ENCODE measurements at places on chromosomes 12 and 14.

DNA sequence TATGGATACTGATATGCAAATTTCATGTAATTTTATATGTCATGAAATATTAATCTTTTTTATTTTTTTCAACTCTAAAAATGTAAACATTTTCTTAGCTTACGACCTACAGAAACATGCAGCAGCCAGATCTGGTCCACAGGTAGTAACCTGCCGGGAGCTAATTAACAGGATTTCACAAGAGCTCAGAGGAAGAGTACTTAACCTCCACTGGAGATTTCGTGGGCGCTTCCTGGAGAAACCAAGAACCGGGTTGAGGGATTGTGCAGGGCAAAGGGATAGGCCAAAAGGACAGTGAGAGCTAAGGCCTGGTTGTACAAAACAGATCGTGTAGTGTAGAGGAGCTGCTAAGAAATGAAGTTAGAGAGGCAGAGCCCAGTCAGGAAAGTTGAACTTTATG is 315.7 kb downstream of the PAWR start:
- peak; percentile 67 for DNase-seq

DNA sequence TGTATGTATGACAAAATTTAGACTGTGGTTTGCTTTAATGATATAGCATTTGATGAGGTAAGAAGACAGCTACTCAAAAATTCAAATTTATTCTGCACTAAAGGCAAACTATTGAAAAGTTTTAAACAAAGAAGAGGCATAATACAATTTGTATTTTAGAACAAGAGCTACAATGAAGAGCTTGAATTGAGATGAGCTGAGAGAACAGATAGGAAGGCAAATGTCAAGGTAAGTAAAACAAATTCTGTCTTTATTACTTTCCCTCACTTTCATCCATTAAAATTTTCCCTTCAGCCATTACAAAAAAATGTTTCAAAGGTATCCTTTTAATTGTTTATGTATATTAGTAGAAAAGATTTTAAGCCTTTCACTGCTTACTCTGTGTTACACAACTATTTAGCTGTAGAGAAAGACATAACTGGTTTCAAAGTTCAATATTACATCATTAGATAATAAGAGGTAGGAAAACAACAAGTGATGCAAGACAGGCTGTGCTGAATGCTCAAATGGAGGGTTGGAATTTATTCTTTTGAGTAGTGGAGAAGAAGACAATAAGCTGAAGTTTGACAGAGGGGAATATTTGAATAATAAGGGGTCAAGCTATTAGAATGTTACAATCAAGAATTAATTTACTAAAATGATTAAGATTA is 1334.1 kb downstream of the FSCB start:
- DNase-seq, result no peak

GRCh38 chr12:106760184-106760531 is 14.3 kb upstream of the RIC8B start:
- DNase-seq, result no peak

GRCh38 chr12:114685869-114686268 is 1.9 kb upstream of the TBX3 start:
- no peak for DNase-seq

- DNase-seq, result peak; percentile 63
These were observed 94.4 kb downstream of the KCNK10 start for GRCh38 chr14:88228522-88229236.

Data from epithelial cell of esophagus (primary cell).